Thoracic aorta (tissue), 2 donors: ENCODE measurements at places on chromosomes 4 and X.

DNA sequence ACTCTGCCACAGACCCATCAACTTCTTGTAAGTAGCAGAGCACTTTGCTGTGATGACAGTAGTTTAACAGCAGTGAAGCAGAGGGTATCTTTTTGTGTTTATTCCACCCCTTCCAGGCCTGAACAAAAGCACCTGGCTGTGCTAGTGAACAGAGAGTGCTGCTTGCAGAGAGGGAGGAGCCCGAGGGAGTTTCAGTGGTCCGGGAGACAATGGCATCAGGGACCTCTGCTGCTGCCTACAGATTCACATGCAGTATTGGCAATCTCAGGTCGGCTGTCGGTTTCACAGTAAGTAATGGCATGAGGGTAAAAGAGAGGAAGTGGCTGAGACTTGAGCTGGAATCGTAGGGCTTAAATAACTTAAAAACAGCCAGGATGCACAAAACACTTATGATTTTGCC is 755.8 kb downstream of the RPA4 start:
- DNase-seq: no peak

DNA sequence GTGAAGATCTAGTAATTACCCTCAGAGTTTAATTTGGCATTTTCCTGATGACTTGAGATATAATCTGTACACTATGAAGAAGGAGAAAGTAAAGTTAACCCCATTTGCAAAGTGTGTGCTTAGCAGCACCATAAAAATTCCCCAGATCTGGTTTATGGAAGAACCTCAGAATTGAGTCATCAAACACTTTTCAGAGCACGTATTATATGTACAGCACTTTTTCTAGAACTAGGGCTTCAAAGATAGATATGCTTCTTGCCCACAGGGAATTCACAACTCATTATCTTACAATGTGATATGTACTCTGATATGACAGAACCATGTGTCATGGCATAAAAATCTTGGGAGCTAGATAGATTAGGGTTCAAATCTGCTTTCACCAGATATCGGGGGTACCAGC is 150.9 kb downstream of the SLC10A7 start:
- no peak for DNase-seq

- no peak for DNase-seq
Measured at GRCh38 chrX:19649226-19649995, 134.1 kb upstream of the MAP3K15 start.

DNA sequence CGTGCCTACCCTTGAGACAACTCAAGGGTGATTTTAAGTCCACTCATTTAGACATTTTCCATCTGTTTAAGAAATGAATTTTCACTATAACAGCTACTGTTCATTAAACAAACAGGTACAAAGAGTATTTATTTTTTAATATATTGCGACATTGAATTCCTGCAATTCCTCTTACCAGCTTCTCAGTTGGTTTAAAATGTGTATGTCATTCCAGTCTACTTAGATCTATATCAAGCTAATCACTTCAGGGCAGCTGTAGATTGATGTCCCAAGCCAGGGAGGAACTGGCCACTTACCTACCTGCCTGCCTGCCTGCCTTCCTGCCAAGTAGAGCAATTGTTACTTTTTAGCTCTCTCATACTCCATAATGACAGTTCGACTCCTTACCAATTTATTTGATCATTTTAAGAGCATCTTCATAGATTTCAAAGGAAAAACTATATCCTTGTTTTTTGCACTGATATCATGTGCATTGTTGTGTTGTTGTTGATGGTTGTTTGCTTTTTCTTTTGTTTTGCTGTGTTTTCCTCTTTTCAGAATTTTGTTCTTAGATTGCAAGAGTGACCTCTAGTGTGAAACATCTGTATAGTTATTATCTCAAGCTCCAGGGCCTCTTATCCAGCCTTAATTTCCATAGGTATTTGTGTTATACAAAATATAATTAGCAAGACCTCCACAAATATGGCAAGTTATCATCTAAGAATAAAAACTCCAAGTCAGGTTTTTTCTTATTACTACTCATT is 120.9 kb upstream of the NRK start:
- no peak for DNase-seq

- no peak for DNase-seq
Measured at GRCh38 chrX:105017641-105018040, 202.9 kb downstream of the TEX13A start.

- DNase-seq: peak; percentile 72
Measured at GRCh38 chr4:10096201-10096977, 20.2 kb downstream of the WDR1 start.
